ENCODE measurements at places on chromosomes 1 and 21.

DNA sequence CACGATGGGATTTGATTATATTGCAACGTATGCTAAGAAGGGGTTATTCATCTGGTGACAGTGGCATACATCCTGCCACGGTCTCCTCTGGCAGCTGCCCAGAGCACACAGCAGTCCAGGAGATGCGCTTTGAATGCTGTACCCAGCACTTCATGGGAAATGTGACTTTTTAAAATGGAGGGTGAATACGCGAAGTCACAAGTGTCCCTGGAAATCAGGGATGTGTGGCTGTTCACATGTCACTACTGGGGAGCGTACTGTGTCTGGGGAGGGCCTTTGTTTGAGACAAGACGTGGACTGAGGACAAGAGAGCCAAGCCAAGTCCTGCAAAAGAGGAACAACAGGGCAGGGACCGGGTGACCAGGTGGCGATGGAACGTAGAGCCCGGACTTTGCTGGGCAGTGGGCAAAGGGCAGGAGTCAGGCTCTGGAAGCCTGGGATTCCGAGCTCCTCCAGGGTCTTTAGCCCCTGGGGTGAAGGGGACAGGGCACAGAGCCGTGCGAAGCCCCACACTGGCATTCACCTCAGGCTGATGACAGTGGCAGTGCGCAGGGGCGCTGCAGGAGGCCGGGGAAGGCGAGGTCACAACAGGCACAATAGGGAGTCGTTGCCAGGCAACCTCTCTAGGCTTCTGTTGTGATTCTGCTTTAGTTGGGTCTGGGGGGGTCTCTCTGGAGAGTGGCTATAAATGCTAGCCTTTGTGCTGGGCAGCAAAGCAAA is 11.4 kb upstream of the ZBTB21 start:
- peak; percentile 54 for DNase-seq

GRCh38 chr1:15353839-15354579 is 55.7 kb upstream of the EFHD2 start:
- DNase-seq = no peak

GRCh38 chr1:26783646-26784022 is 4.1 kb upstream of the PIGV start:
- DNase-seq = no peak

DNA sequence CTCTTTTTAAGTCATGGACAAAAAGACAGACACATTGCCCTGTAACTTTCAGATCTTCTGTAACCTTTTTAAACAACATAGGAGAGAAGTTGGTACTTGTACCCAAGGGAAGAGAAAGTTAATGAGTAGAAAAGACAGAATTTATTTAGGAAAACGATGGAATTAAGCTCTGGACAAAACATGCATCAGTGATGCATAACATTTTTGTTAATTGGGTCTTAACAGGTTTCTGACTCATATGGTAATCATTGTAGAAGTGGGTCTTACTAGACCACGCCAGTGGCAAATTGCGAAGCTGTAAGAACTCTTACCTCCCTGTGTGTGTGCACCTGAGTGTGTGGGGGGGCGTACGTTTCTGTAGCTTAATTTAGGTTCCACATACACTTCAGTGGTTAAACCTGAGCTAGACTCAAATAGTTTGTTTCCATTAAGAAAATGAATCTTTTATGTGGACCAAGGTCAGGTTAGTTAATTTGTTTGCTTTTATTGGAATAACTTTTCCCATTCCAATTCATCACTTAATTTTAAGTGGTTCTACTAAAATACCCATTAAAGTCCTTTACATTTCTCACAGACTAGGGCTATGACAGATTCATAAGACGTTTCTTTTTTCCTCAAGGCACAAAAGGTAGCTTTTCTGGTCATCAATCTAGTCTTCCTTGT is 48.1 kb downstream of the NFIA start:
- no peak for DNase-seq

DNA sequence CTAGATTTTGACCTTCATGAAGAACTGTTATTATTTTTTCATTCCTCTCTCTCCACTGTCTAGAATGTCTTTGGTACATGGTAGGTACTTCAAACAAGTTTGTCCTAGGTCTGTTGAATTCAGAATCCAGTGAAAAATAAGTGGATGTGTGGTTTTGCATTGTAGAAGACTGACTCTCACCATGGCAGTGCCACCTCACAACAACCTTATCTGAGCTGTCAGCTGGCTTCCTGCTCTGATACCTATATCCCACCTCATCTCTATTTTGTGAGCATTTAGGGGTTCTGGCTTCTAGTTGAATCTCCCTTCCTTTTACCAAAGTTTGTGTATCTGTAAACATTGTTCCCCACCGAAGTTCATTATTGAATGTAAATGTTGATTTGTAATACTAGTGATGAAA is 9.1 kb downstream of the SWT1 start:
- DNase-seq = no peak

- DNase-seq = no peak
Observed at GRCh38 chr1:163670989-163671757, 349.4 kb downstream of the NUF2 start.

- DNase-seq = no peak
Observed at GRCh38 chr1:231515748-231516147, 12.7 kb upstream of the TSNAX start.

GRCh38 chr1:48049823-48050535 is 52.8 kb upstream of the TRABD2B start:
- DNase-seq = no peak

- DNase-seq = no peak
Observed at GRCh38 chr1:9651565-9652378, at the start of gene PIK3CD. TSS of gene PIK3CD (plus strand) at chr1:9651731. CDS start at chr1:9710456, 58,725 bp downstream.

DNA sequence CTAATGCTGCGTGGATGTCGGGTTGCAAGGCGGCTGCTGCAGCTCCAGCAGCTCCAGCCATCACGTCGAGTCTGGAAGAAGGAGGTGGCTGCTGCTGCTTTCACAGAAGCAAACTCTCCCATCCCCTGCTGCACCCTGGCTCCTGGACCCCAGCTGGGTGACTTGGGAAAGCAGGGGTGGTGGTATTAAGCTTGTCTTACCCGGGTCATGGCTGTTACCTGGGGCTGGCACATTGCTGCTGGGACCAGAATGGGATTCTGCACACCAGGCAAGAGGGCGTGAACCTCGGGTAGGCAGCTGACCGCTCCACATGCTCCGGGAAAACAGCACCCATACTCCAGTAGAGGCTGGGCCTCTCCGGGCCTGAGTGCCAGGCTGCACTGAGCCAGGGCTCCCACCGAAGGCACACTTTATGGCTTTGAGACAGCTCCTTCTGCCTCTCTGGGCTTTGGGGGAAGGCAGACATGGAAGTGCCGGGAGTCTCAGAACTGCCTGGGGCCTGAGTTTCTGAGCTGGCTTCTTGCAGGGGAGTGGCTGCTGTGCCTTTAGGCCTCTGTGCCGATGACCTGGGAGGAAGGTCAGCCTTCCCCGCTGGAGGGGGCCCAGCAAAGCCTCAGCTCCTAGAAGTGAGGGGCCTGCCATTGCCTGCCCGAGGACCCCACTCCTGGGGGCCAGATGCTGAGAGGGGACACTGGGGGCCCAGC is 1.2 kb downstream of the SMIM1 start:
- DNase-seq = no peak

- no peak for DNase-seq
Observed at GRCh38 chr21:31732597-31733550, 956 bp upstream of the SCAF4 start.

DNA sequence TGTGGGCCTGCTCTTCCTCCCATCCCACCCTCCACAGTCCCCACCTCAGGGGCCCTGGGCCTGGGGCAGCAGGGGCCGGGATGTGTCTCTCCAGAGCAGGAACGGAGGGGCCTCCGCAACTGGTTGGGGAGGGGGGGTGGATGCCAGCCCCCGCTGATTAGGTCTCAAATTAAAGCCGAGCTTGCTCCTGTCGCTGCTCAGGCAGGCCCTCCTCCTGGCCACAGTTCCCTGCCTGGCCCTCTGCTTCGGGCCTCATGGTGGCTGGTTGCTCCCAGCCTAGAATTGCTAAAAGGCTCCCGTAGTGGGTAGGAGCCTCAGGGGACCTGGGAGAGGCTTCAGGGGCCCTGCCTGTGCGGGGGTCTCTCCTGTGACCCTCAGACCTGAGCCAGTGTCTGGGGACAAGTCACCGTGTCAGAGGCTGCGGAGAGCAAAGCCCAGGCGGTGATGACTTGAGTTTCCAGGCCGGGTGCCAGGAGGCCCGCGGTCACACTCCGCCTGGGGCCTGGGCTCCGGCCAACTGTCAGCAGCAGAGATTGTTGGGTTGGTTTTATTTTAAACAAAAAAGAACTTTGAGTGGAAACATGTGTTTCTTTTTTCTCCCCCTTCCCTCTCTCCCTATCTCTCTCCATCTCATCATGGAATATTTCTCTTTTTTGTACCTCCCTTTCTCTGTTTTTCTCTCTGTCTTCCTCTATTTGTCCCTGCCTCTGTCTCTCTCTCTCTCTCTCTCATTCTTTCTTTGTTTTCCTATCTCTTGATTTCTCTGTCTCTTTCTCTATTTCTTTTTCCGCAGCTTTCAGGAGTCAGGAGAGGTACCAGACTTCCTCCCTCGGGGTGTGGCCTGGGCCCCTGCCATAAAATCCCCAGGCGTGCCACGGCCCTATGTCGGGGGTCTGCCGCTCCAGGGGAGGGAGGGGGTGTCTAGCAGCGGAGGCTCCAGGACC is 20.0 kb upstream of the EPHA2 start:
- DNase-seq = no peak

- DNase-seq = no peak
Observed at GRCh38 chr1:41673378-41673777, 188.9 kb upstream of the EDN2 start.

- DNase-seq = no peak
Observed at GRCh38 chr1:86705665-86705985, 1.2 kb downstream of the SH3GLB1 start.

DNA sequence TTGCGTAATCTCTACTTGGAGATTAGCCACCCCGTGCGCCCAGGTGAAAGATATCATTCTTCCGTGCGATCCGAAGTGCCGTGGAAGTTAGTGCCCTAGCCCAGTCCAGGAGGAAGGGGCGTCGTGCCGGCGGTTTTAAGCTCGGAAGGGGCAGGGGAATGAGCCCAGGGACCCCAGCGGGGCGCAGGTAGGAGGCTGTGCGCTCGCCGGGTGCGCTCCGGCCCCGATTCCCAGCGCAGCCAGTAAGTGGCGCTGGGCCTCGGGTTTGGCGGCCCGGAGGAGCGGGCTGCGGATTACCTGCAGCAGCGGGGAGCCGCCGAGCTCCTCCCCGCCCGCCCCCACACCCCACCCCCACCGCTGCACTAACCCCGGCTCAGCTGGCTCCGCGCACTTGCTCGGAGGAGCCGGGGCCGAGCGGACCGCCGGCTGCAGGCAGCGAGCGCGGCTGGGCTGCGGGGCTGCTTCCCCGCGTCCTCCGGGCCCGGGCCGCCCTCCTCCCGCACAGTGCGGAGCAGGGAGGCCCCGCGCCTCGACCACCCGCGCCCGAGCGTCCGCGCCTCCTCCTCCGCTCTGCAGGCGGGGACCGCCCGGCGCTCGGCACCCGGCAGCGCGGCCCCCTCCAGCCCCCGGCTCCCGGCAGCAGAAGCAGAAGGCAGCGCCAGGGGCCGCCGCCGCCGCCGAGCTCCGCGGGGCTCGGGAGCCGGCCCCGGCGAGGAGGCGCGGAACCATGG is at the start of gene RYR2:
TSS of gene RYR2 (plus strand) at position 390 of the 731 bp plus-strand sequence. CDS start at position 728, 338 bp downstream.
- DNase-seq = no peak

DNA sequence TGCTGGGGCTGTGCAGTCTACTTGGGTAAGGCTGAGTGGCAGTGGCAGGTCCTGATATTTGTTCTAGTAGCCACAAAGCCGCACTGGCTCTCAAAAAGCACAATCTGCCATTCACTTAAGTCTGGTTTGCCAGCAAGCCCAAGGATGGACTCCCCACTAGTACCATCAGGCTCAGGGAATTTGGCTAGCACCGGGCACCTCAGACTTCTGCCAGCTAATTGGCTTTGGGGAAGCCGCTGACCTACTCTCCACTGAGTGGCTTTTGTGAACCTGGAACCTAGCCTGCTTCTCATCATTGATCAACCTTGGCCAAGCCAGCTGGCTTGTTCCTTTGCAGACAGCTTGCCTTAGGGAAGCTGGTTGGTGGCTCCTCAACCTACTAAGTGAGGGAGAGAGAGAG is 83.1 kb downstream of the ESRRG start:
- DNase-seq = no peak

DNA sequence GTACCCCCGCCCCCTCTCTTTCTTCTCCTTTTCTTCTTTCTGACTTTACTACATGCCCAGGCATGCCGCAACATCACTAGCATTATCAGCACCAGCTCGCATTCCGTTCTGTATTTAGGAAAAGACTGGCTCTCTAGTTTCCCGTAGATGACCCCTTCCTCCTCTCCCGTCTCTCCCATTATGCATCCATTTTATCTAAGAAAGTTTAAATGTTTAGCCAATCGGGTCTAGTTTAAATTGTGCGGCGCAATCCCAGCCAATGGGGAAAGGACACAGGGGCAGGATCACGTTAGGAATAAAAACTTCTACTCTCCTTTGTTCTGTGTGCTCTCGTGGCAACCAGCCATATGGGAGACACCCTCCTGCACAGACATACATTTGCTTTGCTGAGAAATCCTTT is 2.3 kb upstream of the KRTAP10-7 start:
- no peak for DNase-seq

GRCh38 chr21:27536319-27536718 is 569.4 kb upstream of the ADAMTS5 start:
- no peak for DNase-seq

DNA sequence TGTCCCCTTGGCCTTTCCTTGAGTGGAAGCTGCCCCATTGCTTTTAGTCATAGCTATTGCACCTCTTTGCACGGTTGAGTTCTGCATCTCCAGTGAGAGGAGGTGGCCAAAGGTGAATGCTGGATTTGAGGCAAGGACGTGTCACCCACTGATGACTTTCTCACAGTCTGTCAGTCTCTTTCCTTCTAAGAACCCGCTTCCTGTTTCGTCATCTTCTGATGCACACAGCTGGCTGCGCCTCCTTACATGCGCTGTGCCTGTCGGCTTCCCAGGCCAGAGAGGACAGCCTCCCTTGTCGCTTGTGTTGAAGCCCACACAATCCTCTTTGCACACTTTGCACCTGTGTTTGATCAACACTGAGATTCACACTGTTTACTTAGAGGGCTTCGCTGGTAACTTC is 41.8 kb upstream of the PWP2 start:
- no peak for DNase-seq

GRCh38 chr1:201628490-201628889 is 89.6 kb downstream of the NAV1 start:
- DNase-seq = no peak

- no peak for DNase-seq
Observed at GRCh38 chr1:175131095-175131494, 61.5 kb downstream of the KIAA0040 start.

GRCh38 chr1:22798083-22798482 is 87.4 kb downstream of the EPHB2 start:
- DNase-seq = no peak

- DNase-seq = no peak
Observed at GRCh38 chr1:30780409-30780808, 22.8 kb upstream of the LAPTM5 start.

GRCh38 chr1:97073936-97074335 is 352.4 kb downstream of the PTBP2 start:
- DNase-seq = no peak

DNA sequence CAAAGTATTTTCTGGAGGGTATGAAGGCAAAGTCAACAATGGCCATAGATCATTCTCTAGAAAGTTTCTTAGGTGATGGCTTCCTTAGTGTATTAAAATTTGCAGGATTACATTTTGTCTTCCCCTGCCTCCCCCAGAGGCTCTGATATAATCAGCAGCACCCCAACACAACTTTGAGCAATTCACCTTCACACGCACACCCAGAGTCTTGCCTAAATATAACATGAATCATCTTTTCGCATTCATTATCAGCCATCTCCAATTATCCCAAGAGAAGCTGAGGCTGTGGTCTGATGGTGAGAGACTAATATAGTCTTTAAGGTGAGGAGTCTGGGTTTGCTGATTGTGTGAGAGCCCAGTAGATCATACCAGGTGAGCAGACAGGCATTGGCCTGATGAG is 343.0 kb downstream of the RRAGC start:
- DNase-seq = no peak

- DNase-seq = no peak
Observed at GRCh38 chr21:26110715-26111114, 59.9 kb downstream of the APP start.

Data from NCI-H187 treated with DMSO at 0.1 percent for 48 hours (cell line).